Mammary epithelial cell (primary cell): ENCODE measurements at places on chromosomes 13 and 19. TPM values are rescaled to one million over a fixed set of nuclear protein-coding genes. Genes with fewer than 3 reads are reported as not detected.

ZNF441 gene
- 6.7 TPM for total RNA-seq

ADM5 gene
- total RNA-seq = 0.50 TPM

- no peak for DNase-seq
Measured at GRCh38 chr19:45881909-45882528, 3.9 kb downstream of the IRF2BP1 start.

GRCh38 chr19:40718774-40719391 is 2.0 kb downstream of the ITPKC start:
- DNase-seq = peak; percentile 94

GRCh38 chr19:29587059-29587458 is 19.0 kb upstream of the POP4 start:
- no peak for DNase-seq

- no peak for DNase-seq
Measured at GRCh38 chr13:25266706-25267105, 20.6 kb downstream of the MTMR6 start.

DNA sequence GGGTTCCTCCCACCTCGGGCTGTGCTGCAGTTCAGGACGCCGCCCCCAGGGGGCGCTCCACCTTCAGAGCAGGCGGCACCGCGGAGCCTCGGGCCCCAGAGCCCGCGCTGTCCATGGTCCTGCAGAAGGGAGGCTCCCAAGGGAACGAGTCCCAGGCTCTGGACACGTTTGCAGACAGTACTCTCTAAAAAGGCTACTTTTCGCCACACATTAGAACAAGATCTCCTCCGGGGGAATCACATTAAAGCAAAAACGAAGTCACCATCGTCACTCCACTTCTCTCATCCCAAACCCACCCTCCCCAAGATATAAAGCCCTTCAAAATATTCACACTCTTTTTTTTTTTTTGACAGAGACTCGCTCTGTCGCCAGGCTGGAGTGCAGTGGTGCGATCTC is 4.6 kb upstream of the SIGLEC10 start:
- peak; percentile 63 for DNase-seq

DNA sequence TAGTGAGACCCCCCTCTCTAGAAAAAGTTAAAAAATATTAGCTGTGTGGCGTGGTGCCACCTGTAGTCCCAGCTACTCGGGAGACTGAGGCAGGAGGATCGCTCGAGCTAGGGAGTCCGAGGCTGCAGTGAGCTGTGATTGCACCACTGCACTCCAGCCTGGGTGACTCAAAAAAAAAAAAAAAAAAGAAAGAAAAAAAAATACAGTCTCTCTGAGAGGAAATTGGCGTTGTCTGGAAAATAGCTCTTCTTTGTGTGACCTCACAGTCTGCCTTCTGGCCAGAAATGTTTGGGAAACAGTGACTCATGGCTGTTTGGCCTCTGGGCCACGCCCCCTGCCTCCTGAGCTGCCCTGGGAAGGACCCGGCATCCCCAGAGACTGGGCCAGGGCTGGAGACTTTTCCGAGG is 10.7 kb downstream of the MARCHF2 start:
- DNase-seq = peak; percentile 93
